Mesenteric fat pad (tissue), 1 donor: ENCODE measurements at places on chromosomes 11 and 22.

GRCh38 chr22:20354238-20354975, 34.5 kb upstream of the DGCR6L start:
- peak; percentile 72 for DNase-seq

GRCh38 chr11:27619039-27619574, 81.1 kb downstream of the BDNF start:
- DNase-seq, result no peak

DNA sequence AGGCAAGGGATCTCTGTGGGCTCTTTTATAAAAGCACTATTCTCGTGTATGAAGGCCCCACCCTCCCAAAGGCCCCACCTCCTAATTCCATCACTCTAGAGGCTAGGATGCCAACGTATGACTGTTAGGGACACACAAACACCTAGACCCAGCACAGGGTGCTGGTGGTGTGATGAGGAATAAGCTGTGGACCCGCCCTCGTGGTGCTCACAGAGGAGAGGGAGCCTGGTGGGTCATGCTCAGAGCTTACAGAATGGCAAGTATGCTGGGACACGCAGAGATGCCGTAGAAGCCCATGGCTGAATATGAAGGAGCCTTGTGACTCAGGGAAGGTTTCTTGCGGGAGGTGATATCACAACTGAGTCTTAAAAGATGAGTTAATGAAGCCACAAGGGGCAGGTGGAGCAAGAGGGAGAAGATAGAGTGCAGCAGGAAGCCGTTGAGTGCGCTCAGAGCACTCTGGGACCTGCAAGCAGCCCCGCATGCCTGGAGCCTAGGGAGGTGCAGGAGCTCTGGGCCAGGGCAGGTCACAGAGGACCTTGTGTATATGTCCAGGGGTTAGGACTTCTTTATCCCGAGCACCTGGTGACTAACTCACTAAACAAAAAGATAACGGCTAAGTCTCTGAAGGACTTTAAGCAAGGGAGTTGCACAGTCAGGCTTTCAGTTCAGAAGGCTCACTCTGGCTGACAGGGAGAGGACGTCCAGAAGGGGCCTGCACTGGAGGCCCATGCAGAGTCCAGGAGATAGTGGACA, 160.9 kb downstream of the TRIM29 start:
- no peak for DNase-seq

- DNase-seq, result peak; percentile 74
Observed at GRCh38 chr22:44449061-44449682, 48.9 kb downstream of the RTL6 start.

GRCh38 chr11:69001243-69002081, 11.6 kb downstream of the MRGPRF start:
- peak; percentile 89 for DNase-seq

- DNase-seq, result no peak
Observed at GRCh38 chr11:109023036-109023435, 358.2 kb downstream of the DDX10 start.

- no peak for DNase-seq
Observed at GRCh38 chr11:104725796-104726408, 172.4 kb downstream of the CASP12 start.

GRCh38 chr11:77083566-77084245, 16.9 kb downstream of the CAPN5 start:
- peak; percentile 69 for DNase-seq

DNA sequence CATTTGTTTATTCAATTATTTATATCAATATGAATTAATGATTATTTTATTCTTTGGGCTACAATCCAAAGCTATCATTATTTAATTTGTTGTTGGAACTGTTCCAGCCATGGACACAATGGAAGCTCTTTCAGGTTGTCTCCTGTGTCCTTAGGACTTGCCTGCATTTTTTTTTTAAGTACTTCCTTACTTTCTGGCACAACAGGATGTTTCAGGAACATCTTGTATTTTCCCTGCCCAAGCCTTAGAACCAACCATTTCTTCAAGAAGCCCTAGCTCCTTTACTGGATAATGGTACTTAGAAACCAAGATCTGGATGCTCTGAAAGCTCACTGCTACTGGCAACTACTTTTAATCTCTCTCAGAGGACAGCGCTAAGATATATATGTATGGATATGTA, 57.8 kb upstream of the CLNS1A start:
- no peak for DNase-seq

DNA sequence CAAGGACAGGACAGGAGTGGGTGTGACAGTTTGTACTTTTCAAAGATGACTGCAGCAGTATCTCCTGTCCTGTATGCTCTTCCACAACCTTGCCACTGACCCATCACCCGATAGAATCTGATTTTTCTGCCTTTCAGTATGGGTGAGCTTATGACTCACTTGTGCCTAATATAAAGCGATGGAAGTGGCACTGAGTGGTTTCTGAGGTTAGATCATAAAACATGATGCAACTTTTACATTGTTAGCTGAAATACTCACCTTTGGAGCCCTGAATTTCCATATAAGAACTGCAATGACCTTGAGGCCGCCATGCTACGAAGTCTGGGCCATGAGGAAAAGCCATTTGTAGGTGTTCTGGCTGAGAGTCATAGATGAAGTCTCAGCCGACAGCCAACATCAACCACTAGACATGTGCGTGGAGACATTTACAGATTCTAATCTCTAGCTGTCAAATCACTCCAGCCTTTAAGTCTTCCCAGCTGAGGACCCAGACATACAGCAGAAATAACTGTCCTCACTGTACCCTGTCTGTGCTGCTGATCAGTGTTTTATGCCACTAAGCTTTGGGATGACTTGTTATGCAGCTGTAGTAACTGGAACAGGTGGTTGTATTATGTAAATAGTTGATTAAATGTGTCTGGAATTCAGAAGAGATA, 105.9 kb upstream of the ARHGAP20 start:
- no peak for DNase-seq
